D721Med (cell line): ENCODE measurements at places on chromosomes 16 and 17.

GRCh38 chr16:11560701-11561453 lies 25.8 kb downstream of the LITAF start:
- DNase-seq: no peak

GRCh38 chr17:16912021-16912962 lies 59.6 kb downstream of the TNFRSF13B start:
- DNase-seq: no peak

- DNase-seq: no peak
Measured at GRCh38 chr17:62641153-62641552, 13.7 kb downstream of the MRC2 start.

DNA sequence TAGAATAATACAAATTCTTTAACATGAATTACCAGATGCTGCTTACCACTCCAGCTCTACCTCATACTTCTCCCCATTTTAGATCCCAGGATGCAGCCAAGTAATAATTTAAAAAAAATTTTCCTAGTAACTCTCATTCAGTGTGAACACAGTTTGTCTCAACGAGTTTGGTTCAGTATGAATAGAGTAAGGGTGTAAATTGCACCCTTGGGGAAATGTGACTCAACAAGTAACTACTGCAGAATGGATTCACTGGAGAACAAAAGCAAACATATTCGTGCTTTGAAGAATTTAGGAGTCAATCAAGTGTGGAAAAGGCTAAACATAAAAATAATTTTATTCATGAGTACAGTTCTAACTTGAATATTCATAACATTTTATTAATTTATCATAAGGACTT lies 23.0 kb downstream of the KCNJ16 start:
- DNase-seq: no peak

DNA sequence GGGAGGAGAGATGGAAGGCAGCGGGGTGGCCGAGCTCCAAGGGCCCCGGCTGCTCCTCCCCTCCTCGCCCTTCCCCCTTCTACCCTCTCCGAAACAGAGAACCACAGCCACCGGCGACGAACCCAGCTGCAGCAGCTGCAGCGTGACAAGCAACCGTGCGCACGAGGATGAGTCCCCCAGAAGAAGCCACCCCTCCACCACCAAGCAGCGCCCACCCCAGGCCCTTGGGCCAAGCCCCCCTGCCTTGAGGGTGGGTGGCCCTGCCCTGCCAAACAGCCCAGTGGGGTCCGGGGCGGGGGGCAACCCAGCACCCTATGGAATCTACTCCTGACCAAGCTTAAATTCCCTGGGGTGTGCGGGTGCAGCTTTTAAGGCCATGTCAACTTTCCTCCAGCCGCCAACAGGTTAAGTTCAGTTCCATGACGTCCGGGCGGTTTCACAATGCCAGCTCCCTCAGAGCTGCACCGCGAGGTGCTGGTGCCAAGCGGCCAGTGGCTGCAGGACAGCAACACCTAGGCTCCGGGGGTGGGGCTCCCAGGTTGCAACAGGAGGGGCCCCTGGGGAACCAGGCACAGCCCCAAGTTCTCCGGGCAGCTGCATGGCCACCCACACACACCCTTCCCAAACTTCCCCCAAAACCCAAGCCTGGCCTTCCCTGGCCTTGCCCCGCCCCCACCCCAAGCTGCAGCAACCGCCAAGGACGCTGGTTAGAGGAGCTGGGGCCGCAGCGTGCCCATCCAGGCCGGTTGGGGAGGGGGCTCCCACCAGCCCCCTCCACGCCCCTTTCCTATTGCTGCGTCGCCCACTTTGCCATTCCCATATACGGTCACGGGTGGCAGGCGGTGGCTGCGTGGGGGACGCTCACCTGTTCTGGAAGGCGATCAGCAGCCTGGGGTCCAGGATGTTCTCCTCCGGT lies 2.0 kb downstream of the CBX4 start:
- no peak for DNase-seq

- DNase-seq: no peak
Measured at GRCh38 chr17:64130559-64131001, 636 bp upstream of the ERN1 start.

- DNase-seq: no peak
Measured at GRCh38 chr16:89923640-89924296, 626 bp downstream of the TUBB3 start.

GRCh38 chr16:89139907-89140361 lies 31.6 kb upstream of the CDH15 start:
- no peak for DNase-seq

GRCh38 chr17:43874293-43874692 lies 27.3 kb downstream of the CD300LG start:
- DNase-seq: no peak

GRCh38 chr16:72924537-72924926 lies 123.4 kb downstream of the ZFHX3 start:
- no peak for DNase-seq

- no peak for DNase-seq
Measured at GRCh38 chr17:27862004-27862403, 31.2 kb downstream of the LYRM9 start.

DNA sequence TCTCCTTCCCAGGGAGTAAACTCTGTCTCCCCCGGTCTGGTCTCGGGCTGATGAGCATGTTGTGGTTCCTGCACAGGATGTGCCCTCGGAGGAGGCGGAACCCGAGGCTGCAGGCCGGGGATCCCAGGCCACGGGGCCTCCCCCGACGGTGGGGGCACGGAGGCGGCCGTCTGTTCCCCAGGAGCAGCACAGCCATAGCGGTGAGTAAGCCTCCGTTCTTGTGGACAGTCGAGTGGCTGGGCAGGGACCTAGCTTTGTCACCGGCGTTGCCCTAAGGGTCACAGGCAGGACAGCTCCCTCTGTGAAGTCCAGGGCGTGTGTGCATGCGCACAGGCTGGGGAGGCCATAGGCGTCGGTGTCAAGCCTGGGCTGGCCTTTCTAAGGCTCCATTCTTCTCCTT lies 3.5 kb downstream of the ZNF213 start:
- no peak for DNase-seq

GRCh38 chr17:48528936-48529682 lies 1.7 kb downstream of the HOXB1 start:
- no peak for DNase-seq

DNA sequence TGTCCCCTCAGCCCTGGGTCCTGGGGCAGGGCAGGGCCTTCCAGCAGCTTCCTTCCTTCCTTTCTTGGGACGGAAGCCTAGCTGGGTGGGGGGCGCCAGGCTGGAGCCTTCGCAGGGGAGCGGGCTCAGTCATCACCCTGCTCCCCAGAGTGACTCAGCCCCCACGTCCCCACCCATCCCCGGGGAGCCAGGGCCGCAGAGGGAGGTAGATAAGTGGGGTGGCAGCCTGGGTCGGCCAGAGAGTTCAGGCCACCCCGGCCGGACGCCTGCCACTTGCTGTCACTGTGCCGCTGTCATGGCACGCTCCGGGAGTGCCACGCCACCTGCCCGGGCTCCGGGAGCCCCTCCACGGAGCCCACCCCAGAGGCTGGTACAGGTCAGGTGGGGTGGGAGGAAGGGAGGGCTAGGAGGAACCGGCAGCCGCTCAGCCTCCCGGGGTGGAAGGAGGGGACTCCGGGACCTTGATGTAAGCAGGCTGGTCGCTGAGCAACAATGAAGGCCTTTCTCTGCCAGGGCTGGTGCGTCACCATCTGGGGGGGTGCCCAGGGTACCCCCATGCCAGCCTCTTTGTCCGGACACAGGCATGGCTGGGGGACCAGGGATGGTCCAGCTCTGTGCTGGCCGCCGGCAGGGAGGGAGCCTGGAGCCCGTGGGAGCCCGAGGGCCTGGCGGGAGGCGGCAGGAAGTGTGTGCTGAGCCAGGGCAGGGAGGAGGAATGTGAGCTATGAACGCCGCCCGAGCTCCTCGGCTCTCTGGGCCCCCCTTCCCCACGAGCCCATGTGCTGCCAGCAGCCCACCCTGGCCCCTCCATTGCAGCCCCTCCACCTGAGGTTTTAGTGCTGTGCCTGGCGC lies 6.6 kb downstream of the NHERF2 start:
- DNase-seq: no peak

- DNase-seq: no peak
Measured at GRCh38 chr16:2737895-2738418, 14.5 kb upstream of the SRRM2 start.

GRCh38 chr17:20965492-20965891 lies 77.3 kb downstream of the USP22 start:
- DNase-seq: no peak

DNA sequence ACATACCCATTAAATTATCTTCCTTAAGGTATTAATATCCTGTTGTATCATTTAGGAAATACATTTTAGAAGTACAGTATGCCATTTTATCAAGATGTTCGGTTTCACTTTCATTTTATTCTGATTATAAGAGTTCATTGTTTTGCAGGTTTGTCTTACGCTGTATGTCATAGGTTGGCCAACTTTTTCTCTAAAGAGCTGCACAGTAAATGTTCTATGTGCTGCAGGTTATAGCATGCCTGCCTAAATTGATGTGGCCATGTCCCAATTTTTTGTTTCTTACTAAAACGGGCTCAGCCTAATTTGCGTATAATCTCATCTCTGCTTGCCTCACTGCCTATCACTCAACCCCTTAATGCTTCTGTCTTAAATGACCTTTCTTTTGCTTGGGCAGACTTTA lies 126.4 kb downstream of the USP22 start:
- DNase-seq: no peak

GRCh38 chr17:58316260-58316960 lies 12.2 kb downstream of the TSPOAP1 start:
- DNase-seq: no peak

- DNase-seq: no peak
Measured at GRCh38 chr17:77841742-77842527, 116.6 kb upstream of the TNRC6C start.

DNA sequence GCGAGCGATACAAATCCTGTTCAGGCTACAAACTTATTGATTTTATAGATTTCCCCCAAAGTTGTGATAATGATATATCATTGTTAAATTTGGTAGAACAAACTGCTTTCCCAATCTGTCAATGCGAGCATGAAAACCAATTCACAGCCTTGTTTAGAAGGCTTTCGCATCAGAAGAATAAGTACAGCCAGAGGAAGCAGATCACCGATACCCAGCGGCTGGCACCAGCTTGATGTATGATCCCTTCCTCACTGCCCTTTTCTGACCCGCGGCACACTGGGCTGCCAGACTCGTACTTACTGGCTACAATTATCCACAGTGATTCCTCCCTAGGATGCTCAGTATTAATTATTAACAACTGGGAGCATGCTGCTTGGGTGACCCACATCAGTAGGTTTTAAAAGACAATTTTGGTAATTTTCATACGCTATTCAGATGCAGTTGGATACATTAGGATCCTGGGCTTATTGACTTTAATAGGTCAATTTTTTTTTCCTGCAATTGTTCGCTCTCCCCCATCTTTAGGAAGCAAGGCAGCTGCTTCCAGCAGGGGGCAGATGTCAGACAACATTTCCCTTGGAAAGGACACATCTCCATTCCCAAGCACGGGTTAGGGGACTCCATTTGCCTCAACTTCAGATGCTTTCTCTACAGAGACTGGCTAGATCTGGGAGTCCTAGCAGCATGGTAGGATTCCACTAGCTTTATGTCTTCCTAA lies 582.7 kb upstream of the PSMD7 start:
- DNase-seq: no peak

DNA sequence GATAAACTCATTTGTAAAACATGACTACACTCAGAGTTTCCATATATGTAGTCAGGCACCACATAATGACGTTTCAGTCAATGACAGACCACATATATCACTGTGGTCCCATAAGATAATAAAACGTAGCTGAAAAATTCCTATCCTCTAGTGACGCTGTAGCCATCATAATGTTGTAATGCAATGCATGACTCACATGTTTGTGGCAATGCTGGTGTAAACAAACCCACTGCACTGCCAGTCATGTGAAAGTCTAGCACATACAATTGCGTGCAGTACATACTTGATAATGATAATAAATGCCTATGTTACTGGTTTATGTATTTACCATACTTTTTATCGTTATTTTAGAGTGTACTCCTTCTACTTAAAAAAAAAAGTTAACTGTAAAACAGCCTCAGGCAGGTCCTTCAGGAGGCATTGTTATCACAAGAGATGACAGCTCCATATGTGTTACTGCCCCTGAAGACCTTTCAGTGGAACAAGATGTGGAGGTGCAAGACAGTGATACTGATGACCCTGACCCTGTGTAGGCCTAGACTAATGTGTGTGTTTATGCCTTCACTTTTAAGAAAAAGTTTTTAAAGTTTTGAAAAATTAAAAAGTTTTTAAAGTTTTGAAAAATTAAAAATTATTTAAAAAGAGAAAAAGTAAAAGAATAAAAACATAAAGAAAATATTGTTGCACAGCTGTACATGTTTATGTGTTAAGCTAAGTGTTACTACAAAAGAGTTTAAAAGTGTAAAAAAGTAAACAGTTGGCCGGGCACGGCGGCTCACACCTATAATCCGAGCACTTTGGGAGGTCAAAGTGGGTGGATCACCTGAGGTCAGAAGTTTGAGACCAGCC lies 9.0 kb downstream of the STAT5B start:
- no peak for DNase-seq

GRCh38 chr17:81221842-81222619 lies 734 bp downstream of the CEP131 start:
- no peak for DNase-seq

GRCh38 chr16:58336332-58337089 lies 41.7 kb upstream of the PRSS54 start:
- peak; percentile 29 for DNase-seq

GRCh38 chr16:2152695-2153506 lies 2.7 kb upstream of the TRAF7 start:
- DNase-seq: no peak

DNA sequence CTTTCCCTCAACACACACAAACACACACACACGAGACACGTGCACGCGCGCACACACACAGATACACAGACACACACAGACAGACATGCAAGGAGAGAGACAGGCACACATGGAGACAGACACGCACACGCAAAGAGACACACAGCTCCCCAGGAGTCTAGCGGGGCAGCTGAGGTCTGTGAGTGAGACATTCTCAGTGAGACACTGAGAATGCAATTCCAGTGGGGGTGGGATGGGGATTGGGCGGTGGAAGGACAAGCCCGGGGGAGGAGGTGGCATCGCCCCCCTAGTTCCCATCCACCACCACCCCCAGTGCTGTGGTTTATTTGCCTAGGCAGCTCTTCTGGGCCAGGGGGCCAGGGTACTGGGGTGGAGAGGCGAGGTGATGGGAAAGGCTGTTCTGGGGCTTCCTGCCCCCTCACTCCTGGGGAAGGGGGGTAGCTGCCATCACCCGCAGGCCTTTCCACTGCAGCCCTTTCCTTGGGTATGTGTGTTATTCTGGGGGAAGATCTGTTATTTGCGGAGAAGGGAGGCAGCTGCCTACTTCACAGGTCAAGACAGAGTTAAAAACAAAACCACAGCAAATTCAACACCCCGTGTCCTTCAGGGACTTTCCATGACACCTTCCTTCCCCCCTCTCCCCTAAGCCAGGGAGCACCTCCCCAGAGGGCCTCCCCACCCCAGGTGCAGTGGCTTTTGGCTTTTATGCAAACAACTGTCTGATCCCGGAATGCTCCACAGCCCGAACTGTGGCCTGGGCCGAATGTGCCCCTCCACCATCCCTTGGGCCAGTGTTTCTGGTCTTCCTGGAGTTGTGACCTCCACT lies 18.0 kb downstream of the GRB7 start:
- DNase-seq: no peak

- no peak for DNase-seq
Measured at GRCh38 chr17:58668598-58668935, 23.3 kb downstream of the TEX14 start.
